HL-60 (cell line): ENCODE measurements at places on chromosomes 16 and 17.

DNA sequence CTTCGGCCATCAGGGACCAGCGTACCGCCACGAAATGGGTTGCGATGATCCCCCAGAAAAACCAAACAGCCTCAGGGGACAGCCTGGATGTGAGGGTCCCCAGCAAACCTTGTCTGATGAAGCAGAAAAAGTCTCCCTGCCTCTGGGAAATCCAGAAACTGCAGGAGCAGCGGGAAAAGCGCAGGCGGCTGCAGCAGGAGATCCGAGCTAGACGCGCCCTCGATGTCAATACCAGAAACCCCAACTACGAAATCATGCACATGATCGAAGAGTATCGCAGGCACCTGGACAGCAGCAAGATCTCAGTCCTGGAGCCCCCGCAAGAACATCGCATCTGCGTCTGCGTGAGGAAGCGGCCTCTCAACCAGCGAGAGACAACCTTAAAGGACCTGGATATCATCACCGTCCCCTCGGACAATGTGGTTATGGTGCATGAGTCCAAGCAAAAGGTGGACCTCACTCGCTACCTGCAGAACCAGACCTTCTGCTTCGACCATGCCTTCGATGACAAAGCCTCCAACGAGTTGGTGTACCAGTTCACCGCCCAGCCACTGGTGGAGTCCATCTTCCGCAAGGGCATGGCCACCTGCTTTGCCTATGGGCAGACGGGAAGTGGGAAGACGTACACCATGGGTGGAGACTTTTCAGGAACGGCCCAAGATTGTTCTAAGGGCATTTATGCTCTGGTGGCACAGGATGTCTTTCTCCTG, 769 bp downstream of the KIF2B start:
- no peak for DNase-seq

DNA sequence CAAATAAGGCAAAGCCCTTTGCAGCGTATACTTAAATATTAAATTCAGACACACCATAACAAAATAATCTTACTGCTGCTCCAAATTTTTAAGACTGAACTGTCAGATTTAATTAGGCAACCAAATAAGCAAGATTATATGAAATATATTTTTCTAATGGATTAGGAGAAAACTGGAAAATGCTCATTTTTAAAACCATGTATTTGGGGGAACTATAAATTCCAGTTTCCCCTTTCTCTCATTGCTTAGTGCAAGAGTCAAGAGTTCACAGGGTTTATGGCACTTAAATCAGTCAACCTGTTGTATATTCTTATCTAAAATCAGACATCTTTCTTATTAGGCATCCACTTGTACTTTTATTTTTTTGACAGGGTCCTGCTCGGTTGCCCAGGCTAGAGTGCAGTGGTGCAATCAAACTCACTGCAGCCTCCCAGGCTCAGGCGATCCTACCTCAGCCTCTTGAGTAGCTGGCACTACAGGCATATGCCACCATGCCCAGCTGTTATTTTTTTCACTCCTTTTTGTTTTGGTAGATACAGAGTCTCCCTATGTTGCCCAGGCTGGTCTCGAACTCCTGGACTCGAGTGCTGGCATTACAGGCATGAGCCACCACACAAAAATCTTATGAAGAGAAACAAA, 2.1 kb upstream of the KANSL1 start:
- peak; percentile 45 for DNase-seq

GRCh38 chr16:48329138-48329537, 56.1 kb downstream of the SIAH1 start:
- no peak for DNase-seq

DNA sequence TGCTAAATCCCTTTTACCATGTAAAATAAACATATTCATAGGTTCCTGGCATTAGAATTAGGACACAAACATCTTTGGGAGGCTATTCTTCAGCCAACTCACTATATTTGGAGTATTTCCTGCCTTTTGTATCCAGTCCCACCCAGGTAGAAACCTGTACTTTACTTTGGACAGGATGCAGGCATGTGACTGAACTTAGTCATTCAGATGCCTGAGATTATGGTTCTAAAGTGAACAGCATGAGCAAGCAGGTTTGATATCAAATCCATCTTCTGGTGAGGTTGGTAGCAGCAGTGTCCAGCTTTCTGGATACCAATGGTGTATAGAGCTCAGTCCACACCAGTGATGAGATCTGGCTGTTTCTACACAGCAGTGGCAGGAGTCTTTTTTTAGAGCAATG, 20.2 kb downstream of the CA10 start:
- no peak for DNase-seq

- DNase-seq = peak; percentile 5
Observed at GRCh38 chr17:10118788-10119130, 79.6 kb downstream of the GAS7 start.

GRCh38 chr16:5642011-5642410, 544.4 kb upstream of the EEF2KMT start:
- DNase-seq = no peak

- DNase-seq = no peak
Observed at GRCh38 chr17:42159796-42160530, 5.2 kb upstream of the RAB5C start.

DNA sequence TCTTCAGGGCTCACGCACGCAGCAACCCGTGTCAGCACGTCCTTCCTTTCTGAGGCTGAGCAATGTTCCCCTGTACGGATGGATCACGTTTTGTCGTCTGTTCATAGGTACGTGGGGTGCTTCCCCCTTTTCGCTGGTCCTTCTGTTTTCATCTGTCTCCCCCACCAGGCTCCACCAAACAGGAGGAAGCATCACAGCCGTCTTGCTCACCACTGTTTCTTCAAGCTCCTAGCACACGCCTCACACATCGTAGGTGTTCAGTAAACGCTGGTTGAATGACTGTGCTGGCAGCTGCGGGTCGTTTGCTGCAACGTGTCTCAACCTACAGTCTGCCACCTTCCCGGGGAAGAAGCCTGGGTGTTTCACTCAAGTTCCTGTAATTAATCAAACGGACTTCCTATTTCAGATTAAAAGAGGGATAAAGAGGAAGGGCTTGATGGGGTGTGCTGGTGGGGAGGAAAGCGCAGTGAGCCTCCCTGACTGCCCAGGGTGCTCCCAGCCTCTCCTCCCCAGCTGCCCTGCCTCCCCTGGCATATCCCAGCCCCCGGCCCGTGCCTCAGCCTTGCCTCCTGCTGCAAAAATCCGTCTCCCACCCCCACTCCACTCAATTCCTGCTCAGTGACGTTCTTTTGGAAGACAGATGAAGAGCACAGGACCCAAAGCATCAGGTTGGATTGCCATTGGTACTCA, 76.7 kb upstream of the DOC2B start:
- no peak for DNase-seq

DNA sequence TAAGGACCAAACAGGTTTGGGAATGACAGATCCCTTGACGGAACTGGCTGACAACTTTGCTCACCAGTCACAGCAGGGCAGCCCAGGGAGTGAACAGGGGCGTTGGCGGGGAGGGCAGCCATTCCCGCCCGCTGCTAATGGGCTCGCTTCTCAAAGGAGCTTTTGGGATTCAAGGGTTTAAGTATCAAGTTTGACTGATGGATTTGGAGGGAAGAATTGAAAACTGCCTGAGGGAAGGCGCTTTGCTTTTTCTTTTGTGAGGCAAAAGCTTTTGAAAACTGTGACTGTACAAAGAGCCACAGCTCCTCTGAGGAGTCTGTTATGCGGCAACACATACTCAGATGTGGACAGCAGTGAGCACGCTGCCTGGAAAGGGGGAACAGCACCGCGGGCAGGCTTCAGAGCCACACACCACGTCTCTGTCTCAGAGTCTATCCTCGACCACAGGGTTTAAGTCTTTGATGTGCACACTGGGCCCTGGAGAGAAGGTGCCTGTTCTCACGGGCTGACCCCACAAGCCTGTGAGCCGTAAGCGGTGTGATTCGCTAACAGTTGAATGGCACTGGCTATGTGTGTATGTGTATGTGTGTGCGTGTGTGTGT, 79.9 kb upstream of the HSBP1 start:
- no peak for DNase-seq

GRCh38 chr16:69112285-69113129, 7.1 kb downstream of the HAS3 start:
- DNase-seq = no peak

- no peak for DNase-seq
Observed at GRCh38 chr16:80689487-80689886, 114.9 kb downstream of the CDYL2 start.

GRCh38 chr16:1182950-1183907, 30.3 kb downstream of the CACNA1H start:
- no peak for DNase-seq

DNA sequence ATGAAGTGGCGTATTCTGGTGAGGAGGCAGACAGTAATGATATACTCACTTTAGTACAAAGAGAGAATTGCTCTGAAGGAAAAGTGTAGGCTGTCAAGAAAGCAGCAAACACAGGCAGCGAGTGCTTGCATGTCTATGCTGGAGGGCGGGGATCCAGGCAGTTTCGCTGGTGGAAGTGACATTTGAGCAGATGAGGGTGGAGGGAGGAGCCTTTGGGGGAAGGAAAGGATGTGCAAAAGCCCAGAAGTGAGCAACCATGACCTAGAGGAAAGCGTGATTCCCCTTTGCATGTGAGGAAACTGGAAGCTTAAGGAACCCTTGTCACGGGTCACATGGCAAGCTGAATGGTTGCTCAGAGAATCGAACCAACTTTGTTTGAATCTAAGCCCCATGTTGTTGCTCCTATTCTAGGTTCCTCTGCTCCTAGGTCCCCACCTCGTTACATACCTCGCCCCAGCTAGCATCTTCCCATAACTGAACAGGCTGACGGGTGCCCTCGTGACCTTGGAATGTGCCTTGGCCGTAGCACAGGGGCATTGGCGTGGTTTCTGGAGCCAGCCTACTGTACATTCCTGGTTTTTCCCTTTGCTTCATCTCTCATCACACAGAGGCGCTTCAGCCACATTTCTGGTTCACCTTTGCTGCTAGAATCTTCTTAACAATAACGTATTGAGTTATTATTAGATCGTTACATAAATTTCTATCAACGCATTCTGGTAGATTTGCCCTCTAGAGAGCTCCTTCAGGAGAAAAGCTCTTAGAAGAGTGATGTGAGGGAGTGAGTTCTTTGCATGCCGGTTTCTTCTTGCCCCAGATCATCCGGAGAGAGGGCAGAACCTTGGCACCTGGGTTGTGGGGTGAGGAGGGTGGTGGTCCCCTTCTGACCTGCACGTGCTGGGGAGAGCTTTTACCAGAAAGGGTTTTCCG, 191.8 kb downstream of the SNX29 start:
- DNase-seq = no peak
